ENCODE measurements at places on chromosomes 2 and 18. TPM values are rescaled to one million over a fixed set of nuclear protein-coding genes. Genes with fewer than 3 reads are reported as not detected.

CD8B2 gene
- not detected for total RNA-seq

SEMA4C gene
- total RNA-seq = 14.9 TPM

DNA sequence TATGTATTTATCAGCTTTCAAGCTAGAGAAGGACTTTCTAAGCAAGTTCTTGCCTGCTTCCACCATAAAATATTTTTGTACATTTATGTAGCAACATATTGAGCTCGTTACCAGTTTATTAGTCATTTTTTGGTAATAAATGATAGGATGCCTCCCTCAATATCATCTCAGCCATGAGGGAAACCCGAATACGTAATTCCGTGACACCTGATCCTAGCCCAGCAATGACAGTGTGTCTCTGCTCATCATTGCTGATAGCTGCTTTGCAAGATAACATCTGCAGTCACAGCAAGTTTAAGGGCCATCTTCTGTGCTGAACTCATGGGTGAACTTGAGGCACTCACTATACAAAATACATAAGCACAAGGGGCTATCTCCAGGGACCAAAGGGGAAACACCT lies 62.2 kb downstream of the COL6A3 start:
- no peak for ATAC-seq

DNA sequence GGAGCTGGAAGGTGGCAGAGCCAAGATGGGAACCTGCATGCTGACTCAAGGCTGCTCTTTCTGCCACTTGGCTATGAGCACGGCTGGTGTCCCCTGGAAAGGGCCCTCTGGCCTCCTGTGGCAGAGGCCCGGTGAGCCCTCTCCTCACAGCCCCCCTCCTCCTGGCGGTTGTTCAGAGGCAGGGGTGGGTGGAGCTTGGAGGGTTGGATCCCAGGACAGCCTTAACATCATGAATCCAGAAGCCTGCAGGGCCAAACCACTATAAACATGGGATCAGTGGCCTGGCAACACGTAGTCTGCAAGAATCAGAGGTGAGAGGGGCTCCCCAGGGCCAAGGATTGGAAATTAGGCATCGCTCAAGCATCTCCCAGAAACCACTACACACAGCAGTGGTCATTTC lies 48.5 kb upstream of the LOXHD1 start:
- no peak for ATAC-seq

GRCh38 chr2:109187711-109188495 lies 58.9 kb downstream of the SH3RF3 start:
- no peak for ATAC-seq

- ATAC-seq = no peak
Observed at GRCh38 chr2:111133603-111134002, 12.9 kb downstream of the BCL2L11 start.

GALNT5 gene
- 3.8 TPM for total RNA-seq

GRCh38 chr2:15919716-15920434 lies 20.5 kb upstream of the MYCN start:
- ATAC-seq = peak; percentile 92

DNA sequence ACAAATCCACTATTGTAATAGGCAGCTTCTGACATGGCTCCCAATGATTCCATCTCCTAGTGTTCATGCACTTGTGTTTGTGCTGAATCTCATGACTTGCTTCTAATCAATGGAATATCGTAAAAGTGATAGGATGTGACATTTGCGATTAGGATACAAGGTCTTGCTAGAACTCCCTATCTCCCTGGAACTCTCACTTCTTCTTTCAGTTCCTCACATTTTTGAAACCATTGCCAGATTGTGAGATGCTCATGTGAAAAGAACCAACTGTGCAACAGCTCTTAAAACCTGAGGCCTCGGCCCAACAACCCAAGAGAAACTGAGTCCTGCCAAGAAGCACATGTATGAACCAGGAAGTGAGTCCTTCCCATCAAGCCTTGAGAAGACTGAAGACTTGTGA lies 226.9 kb upstream of the DTNA start:
- ATAC-seq = no peak

DNA sequence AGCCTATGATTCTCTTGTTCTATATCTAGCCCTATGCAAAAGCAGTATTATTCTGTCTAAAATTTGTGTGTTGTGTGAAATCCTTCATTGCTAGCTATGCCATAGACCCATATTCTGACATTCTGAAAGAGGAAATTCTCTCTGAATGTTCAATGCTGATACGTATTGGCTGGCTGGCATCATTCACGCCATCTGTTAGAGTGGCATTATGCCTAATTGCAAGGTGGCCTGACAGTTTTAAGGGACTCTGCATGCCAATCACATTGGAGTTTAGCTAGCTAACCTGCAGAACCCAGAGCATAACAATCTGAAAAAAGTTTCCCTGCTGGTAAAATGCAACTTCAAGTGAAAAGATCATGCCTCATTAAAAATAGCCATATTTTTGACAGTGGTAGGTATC lies 316.0 kb downstream of the SOX11 start:
- ATAC-seq = no peak

DNA sequence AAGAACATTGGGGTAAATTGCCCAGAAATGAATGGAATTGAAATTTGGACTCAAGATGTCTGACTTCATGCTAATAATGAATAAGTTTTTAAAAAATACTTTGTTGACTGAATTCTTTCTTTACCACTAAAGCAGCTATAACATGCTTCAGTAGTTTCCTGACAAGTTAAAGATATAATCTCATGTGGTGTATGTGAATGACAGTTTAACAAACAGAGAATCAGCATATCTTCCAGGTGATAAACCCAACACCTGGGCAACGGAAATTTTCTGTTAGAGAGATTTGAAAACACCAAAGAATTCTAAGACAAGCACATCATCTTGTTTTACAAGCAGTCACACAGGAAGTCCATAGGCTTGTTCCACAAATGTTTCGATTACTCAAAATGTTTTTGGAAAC lies 372.6 kb upstream of the VRK2 start:
- ATAC-seq = no peak

YES1 gene
- total RNA-seq = 49.7 TPM

All from esophagus mucosa (tissue), 1 donor.